ENCODE measurements at places on chromosomes 5 and 9.

GRCh38 chr5:133849116-133849515, 119.3 kb downstream of the C5orf15 start:
- DNase-seq, result no peak

- no peak for DNase-seq
Observed at GRCh38 chr5:123012321-123012720, 24.2 kb downstream of the PPIC start.

DNA sequence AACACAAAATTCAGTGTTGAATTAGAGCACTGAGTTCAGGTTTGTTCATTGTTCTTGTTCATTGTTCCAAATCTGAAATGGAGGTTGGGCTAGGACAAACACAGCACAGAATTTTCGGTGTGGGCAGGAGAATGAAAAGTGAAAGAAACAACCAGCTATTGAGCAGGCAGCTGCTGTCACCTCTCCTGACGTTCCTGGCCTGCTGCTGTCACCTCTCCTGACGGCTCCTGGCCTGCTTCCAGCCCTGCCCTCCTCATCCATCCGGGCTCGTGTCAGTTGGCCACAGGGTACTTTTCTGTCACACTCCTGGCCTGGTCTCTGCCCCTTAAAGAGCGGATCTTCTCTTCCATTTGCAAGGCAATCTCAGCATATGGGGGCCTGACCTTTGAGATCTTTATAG, 45.2 kb upstream of the CKMT2 start:
- no peak for DNase-seq

DNA sequence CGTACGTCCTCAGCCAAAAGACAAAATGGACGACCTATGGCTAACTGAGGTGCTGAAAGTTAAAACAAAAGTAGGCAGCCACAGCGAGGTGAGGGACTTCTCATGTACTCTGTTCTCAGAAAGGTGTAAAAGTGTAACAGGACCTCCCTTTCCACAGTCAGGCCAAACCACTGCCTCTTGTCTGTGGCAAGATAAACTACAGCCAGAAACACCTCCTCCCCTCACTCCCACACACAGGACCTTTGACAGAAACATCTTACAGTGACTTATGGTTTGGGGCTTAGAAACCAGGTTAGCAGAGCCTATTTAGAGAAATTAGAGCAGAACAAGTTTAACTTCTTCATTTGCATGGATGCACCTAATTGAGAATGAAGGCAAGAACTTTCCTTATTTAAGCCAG, 499.1 kb upstream of the GRIN3A start:
- DNase-seq, result no peak

DNA sequence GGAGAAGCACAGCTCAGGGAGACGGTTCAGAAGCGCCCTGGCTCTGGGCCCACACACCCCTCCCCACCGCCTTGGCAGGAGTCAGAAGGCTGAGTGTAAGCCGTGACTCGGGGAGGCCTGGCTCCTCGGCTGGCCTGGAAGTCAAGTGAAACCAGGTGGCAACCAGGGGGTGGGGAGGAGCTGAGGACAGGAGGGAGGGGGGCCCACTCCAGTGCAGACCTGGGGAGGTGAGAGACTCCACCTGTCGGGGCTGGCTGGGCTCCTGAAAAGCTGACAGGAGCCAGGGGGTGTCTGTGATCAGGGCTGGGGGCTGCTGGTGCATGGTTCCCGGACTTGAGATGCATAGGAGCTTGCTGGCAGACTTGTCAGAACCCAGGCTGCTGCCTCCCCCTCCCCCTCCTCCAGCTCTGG, 150.2 kb upstream of the PHYKPL start:
- no peak for DNase-seq

DNA sequence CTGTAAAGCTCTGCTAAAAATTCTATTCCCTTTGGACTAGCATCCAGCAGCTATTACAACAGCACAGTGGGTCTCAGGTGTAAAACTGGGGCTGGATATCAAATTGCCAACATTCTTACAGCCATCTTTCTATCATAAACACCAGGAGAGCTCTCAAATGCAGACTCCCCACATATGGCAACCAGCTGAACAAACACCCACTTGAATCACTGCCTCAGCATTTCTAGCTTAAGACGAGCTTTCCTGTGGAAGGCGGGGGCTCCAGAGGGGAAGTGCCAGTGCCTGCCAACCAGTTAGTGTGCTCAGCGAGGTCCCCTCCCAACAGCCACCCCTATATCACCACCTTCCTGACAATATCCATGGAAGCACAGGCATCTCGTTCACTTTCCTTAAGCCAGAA, 62.2 kb downstream of the IPPK start:
- no peak for DNase-seq

DNA sequence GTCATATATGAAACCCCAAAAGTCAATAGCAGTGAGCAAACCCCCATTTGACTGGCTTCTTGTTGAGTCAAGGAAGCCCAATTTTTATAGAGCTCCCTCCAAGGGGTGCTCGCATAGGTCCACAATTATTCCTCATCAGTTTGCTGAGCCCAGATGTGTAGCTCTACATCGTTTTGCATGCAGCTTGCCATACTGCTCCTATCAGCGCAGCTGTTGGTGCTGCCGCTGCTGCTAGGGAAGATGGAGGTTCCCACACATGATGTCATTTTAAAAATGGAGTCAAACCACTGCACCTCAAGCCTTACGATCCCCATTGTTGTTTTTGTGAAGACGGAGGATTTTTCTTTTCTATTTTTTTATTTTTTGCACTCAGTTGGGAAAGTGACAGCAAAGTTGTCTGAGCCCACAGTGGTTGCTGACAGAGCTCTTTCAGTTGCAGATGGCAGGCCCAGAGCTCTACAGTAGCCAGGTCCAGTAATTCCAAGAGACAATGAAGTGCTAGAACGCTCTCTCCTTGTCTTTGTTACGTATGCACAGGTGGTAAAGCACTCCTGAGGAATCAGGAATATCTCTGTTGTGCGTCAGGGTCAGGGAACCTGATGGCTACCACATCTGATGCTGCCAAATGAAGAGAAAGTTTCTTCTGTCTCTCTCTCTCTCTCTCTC, 23.2 kb upstream of the C5orf63 start:
- DNase-seq, result no peak

GRCh38 chr9:126704157-126704891, 90.6 kb downstream of the LMX1B start:
- DNase-seq, result no peak

DNA sequence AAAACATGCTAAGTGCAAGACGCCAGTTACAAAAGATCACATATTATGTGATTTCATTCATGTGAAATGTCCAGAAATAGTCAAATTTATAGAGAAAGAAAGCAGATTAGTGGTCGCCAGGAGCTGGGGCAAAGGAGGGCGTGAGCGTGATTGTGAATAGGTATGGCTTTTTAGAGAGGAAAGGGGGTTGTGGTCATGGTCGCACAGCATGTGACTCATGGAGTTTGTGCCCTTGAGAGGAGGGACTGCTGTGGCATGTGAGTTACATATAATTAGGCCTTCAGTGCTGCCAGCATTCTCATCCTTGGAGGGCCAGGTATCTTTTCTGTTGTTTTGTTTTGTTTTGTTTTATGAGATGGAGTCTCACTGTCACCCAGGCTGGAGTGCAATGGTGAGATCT, 21.2 kb upstream of the MARCHF6 start:
- no peak for DNase-seq

DNA sequence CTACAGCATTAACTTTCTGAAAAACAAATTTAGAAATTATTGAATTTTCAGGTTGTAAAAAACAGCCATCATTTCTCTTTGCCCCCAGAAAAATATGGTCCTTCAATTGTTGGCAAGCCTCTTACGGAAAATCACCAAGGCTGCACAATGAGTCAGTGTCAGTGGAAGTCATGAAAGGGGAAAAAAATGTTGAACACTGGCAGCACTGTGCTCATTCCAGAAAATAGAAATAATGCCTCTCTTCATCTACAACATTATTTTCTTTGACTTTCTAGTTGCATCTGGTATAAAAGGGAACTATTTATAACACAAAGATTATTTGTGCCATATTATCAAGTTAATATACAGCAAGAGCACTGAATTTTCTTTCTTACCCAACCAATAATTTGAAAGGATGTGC, 26.7 kb upstream of the STK32A start:
- DNase-seq, result no peak

- DNase-seq, result no peak
Observed at GRCh38 chr9:99130069-99130468, 25.2 kb downstream of the TGFBR1 start.

DNA sequence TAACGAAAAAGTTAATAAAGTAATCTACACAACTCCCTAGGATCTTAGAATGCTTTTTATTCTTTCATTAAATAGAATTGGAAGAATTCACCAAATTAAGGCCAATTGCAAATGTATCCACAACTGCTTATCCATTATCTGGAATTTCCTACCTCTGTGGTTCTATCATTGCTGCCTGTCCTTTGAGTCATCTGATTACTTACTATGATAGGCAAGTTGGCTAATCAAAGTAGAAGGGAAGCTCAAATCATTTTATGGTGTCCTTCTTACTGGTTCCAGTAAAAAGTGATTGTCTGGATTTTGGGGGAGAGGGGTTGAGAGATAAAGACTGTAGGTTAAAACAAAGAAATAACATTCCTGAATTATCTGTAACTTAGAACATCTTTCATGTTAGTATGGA, 161.4 kb upstream of the GNA14 start:
- DNase-seq, result no peak

DNA sequence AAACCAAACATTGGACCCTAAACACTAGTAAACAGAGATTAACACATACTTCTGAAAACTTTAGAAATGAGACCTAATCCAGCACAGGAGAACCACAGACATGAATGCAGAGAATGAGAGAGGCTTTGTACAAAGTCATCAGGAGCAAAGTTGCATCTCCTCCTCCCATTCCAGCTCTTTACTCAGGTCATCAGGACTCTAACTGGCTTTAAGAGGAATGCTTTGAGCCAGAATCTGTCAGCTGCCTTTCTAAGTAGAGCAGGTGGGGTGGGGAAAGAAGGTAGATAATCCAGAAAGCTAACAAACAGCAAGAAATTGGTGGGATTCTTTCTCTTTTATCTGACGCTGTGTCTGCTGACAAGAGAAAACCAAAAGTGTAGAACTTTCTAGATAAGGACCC, 582.7 kb upstream of the DMAC1 start:
- no peak for DNase-seq

DNA sequence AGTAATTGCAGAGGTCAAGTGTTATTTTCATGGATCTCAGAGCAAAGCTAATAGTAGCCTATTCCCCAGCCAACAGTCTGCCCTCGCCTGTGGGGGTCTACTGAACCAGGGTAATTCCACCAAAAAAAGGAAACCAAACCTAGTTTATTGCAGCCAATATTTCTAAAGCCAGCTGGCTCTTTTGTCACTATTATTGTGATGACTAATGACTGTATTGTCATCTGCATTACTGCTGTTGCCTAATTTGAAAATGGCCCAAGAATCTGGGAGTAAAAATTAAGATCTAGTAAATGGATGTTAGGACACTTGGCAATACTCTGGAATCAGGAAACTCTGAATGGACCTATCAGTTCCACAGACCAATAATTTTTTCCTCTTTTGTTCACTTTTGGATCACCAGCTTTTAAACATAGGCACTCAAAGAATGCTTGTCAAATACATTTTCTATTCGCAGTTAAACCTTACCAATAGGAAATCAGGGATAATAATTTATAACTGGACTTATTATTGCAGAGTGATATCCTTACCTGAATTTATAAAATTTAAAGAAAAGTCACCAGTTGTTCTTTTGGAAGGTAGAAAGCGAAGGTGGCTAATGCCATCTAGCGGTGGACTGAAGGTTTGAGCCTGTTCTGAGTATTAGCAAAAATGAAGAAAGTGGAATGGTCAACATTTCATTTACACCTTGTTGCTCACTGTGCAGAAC, 69.2 kb downstream of the SYK start:
- no peak for DNase-seq

- DNase-seq, result no peak
Observed at GRCh38 chr5:126199467-126199866, 223.7 kb upstream of the GRAMD2B start.

DNA sequence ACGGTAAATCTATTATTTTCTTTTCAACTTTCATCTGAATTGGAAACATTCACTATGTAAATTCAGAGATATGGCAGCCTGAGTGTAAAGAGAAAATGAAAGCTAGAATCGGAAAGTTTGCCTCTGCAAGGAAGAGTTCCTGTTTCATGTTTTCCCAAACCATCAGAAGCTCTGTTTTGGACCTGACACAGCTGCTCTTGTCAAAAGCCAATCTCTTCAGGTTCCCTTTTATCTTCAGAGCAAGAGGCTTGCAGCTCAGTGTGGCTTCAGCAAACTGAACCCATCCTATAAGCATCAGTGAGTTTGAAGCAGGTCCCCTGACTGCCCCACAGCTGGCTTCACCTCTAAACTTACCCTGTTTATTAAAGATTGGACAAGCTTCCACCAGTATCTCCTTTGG, 1099.7 kb downstream of the DTWD2 start:
- DNase-seq, result no peak

DNA sequence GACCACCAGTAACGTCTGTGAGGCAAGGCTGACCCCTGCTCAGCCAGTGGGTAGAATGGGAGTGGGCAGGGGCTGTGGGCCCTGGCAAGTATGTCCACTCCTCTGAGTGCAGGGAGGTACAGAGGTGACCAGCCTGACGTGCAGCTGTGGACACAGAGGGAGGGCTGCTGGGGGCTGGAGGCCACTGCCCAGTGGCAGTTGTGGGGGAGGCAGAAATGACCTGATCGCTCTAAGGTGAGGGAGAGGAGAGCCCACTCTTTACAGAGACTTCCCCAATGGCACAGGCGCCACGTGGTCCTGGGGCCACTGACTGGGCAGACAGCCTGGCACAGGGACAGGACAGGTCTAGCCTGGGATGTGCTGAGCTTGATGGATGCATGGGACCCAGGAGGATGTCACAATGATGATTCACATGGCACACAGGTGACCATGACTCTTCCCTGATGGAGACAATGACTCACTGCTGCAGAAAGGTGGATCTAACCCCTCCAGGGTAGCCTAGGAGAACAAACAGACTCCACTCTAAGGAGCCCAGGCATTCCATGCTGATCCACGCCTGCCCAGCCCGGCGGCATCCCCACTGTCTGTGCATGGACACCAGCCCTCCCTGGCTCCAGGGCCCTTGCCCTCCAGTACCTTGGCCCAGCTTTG, 7.7 kb downstream of the LPCAT1 start:
- no peak for DNase-seq

DNA sequence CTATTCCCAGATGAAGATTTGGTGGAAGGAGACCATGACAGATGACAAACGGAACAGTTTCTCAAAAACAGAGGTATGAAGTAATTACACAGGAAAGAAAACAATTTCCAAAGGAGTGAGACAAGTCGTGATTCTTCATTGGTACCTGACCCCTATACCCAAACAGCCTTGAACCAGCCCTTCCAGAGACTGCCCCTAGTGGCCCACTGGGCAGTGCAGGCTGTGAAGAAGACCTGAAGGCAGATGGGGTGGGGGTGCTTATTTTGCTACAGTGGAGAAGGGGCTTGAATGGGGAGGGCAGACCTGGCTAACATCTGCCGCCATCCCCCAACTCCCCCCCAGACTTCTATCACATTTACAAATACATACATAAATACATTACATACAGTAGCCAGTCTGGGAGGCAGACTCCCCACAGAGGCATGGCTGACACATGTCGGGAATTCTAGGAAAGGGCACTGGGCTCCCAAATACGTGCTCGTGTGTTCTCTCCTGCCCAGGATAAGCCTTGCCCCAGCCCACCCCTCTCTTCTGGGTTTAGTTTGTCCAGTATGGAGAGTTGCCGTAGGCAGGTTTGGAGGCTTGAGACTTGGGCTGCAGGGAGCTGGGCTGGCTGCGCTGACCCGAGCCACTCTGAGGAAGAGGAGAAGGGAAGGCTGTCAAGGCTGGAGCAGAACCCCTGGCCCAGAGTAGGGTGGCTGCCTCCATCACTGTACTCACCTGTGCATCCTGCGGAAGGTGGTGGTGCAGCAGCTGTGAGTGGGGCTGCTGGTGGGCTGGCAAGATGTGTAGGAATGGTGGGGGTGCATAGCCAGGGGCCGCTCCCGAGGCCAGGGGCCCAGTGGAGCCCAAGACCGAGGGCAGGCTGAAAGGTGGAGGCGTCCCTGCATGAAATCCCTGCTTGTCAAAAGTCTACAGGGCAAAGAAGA, 105.3 kb downstream of the UBE2R2 start:
- DNase-seq, result no peak

All from GOT3 (cell line).